H4 (cell line): ENCODE measurements at places on chromosomes 7 and 10.

- DNase-seq, result no peak
Observed at GRCh38 chr10:84547616-84548015, 219.2 kb downstream of the CCSER2 start.

GRCh38 chr10:21522631-21523406 lies 2.7 kb downstream of the SKIDA1 start:
- DNase-seq, result no peak

DNA sequence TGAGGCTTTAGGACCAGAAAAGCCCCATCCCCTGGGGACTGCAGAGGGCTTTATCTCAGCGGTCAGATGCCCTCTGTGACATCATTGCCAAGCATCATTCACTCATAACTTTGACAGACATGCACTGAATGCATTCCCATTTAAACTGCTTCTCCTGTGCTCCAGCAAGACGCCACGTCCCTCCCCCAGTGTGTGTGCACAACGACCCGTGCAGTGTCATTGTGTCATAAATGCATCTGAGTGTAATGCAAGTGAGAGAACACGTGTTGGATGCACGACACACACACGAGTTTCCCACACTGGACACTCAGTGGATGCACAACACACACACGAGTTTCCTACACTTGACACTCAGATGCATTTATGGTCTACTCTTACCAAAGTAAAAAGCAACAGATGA lies 337.9 kb downstream of the PTPRN2 start:
- DNase-seq, result no peak

- DNase-seq, result no peak
Observed at GRCh38 chr7:22653951-22654350, 73.0 kb upstream of the IL6 start.

DNA sequence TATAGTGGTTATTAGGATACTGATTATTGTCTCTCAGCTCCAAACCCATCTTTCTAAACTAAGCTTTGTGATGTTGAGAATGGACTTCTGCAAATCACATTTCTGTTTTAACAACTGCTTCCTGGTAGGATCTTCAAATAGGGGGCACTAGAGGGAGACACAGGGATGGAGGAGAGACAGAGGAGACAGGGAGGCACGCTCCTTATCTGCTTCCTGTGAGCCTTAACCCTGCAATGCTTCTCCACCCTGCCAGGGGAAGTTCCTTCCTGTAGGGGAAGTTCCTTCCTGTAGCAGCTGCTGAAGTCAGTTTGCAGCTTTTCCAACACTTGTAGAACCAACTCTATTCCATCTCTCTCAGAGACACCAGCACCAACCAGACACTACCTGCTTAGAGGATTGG lies 847.2 kb downstream of the CCSER2 start:
- peak; percentile 9 for DNase-seq

DNA sequence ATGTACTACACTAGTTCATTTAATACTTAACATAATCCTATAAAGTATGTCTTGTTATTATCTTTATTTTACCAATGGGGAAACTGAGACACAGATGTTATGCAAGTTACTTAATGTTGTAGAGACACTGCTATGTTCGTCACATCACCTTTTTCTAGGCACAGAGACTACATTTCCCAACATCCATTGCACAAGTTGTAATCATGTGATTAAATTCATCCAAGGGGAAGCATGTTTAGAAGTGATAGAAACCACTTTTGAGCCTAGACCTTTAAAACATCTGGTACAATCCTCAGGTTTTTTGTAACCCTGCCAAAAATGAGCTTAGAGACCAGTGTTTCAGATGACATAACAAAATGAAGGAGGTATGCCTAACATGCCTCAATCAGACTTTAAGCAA lies 386.8 kb upstream of the HPS1 start:
- DNase-seq, result no peak

GRCh38 chr10:11601670-11602069 lies 9.8 kb downstream of the USP6NL start:
- DNase-seq, result no peak

GRCh38 chr7:31776616-31777015 lies 89.6 kb downstream of the PPP1R17 start:
- peak; percentile 56 for DNase-seq

- no peak for DNase-seq
Observed at GRCh38 chr7:23520582-23520981, 11.2 kb downstream of the TRA2A start.

DNA sequence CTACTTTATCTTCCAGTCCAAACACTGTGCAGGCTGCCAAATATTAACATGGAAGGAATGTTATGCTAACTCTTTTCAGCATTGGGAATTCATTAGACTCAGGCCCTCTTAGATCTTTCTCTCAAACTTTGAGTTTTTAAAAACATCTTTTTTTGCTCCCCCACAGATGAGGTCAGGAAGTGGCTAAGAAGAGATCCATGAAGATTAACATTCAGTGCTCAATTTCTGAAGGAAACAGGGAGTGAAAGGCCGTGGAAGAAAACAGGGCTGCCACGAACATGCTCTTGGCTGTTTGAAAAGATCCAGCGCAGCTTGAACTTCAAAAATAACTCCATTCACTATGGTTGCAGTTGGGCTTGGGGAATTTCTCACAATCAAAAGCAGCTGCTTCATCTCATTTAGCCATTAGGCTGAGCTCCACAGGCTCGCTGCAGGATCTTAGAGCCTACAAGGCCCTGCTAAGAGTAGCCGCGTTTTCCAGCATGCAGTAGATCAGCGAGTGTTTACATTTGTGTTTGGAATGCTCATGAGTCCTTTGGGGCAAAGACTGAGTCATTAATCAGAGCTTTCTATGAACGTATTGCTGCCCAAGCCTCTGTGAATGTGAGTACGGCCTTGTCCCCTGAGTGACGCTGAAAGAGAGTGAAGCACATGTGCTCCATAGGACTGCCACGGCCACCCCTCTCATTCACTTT lies 41.2 kb upstream of the TNS3 start:
- DNase-seq, result peak; percentile 88

- DNase-seq, result no peak
Observed at GRCh38 chr10:76651154-76651553, 986.5 kb downstream of the KCNMA1 start.

DNA sequence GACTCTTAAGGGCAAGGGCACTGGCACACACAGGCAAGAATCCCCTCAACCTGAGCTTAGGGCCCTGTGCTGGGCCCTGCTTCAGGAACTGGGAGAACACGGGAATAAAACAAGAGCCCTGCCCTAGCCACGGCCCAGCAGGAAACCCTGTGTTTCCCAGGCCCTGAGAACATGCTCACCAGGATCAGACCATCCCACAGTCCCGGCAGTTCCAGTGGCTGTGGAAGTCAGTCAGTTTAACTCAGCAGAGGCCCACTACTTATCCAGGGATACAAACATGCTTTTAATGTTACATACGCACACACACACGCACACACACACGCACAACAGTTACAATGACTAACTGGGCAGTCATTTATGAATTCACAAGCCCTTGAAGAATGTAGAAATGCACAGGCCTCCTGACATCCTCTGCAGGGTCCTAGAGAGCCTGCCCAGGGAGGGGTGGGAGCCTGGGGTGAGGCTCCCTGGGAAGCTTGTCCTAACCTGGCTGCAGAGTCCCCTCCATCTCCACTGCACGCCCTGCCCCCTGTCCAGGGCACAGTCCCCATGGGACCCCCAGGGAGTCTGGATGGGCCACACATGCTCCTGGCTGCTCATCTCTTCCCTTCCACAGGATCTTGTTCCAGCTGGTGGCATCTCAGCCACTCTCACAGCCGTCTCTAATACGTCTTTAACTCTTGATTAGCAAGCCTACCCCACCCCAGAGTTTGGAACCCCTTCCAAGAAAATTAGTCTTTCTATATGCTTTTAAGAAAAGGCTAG lies 97.6 kb downstream of the TCERG1L start:
- DNase-seq, result no peak

DNA sequence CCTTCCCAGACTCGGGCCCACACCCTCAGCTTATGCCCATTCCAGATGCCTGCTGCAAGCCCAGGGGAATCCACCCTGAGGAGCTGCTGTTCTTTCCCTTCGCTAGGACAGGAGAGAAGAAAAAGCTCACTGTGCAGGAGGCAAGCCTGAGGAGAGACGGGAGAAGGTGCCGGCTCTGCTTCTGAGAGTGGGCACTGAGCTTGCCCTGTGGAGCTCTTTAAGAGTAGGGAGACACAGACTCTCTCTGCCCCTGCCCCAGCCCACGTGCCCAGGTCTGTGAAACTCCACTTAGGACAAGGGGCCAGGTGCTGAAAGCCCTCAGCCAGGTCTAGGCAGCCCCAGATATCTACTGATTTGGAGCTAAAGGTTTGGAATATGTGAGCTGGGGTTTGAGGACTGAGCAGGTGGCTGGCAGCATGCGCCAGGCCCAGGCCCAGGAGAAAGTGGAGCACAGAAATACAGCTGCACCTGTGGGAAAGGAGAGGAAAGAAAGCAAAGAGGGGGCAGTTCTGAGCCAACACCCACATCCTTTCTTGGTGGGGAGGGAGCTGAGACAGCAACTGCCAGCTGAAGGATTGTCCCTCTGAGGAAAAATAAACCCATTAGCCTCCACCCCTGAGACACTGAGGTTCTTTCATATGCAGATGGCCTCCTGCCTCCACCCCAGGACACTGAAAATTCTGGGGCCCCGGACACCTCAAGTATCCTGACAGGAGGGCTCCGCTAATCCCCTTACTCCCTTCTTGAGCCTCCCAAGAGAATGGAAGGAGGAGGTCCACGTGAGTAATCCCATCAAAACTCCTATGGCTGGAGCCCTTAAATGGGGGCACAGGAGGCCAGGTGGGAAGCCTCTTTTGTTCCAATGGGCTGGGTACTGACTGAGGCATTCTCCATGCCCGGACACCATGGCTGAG lies 7.3 kb downstream of the POLL start:
- DNase-seq, result no peak

DNA sequence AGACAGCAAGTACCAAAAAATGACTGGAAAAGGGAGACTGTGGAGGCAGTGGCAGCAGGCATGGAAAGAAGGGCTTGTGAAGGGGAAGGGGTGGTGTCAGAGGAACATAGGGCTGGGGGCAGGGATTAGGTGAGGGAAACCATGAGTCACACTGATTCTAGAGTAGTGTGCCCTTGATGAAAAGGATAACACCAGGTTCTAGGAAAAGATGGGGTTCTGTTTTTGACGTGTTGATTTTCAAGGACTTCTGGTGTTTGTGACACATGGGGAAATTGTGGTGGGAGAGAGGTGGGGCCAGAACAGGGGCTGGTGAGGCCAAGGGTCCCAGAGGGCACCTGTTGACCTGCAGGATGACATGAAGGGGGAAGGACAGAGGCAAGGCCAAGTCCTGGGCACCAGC lies 57.1 kb downstream of the FIGNL1 start:
- no peak for DNase-seq

GRCh38 chr7:19713676-19714075 lies 4.8 kb upstream of the POLR1F start:
- DNase-seq, result peak; percentile 74

GRCh38 chr7:70635633-70636032 lies 496.3 kb upstream of the GALNT17 start:
- DNase-seq, result no peak

DNA sequence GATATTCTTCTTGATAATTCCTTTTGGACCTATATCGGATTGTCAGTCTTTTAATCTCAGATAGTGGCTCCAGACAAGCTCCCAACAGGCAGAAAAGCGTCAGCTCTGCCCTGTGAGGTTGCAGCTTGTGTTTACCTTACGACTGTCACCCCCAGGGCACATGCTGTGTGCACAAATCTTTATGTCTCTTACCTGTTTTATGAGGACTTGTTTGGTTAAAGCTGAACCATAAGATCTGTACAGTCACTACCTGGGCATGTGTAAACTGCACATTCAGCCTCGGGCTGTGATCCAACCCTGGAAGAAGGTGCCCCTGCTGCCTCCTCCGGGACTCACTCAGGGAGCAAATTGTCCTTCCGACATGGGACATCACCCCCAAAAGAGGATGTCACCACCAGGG lies 119.8 kb downstream of the GALNT17 start:
- no peak for DNase-seq

- no peak for DNase-seq
Observed at GRCh38 chr10:116850058-116850611, 836 bp downstream of the ENO4 start.

- DNase-seq, result no peak
Observed at GRCh38 chr10:122113945-122114747, 125.2 kb downstream of the TACC2 start.

GRCh38 chr10:63264617-63265221 lies 131.6 kb downstream of the NRBF2 start:
- DNase-seq, result no peak

- DNase-seq, result no peak
Observed at GRCh38 chr7:101804967-101805366, 12.5 kb upstream of the CUX1 start.

DNA sequence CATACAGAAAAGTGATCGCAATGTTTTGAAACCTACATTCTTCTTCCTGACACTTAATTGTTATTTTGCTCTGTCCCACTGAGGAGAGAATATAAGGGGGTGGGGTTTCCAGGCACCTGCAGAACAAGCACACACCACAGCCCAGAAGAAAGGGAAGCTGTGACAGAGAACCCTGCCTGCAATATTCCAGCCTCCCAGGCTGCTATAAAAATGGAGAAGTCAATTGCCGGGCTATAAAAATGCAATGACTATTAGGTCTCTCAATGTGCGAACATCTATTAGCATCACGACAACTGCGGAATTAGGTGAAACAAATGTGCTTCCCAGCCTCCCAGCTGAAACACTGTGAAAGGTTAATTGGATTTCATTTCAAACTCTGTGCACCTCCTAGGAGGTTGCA lies 145.3 kb upstream of the FRMD4A start:
- DNase-seq, result no peak

- DNase-seq, result peak; percentile 84
Observed at GRCh38 chr10:69696073-69696731, 66.2 kb downstream of the FAM241B start.

DNA sequence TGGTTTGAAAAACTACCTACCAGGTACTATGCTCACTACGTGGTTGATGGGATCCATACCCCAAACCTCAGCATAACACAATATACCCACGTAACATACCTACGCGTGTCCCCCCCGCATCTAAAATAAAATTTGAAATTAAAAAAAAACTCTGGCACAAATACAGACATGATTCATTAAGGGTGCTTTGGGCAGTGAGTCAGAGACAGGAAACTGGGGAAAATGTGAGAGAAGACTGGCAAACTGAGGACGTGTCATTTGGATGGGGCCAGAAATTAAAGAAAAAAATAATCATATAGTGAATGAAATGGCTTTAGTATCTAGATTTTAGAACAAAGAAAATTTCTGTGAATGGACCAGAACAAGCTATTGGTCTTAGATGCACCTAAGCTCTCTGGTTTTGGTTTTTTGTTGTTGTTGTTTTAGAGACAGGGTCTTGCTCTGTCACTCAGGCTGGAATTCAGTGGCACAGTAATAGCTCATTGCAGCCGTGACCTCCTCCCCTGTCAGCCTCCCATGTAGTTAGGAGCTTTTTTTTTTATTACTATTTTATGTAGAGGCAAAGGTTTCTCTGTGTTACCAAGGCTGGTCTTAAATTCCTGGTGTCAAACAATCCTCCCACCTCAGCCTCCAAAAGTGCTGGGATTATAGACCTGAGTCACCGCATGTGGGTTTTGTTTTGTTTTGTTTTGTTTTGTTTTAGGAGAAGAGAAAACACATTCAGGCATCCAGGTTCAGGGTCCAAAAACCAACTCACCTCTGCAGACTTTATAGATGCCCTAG lies 5.9 kb upstream of the PRSS58 start:
- DNase-seq, result no peak

GRCh38 chr10:71812913-71813590 lies 38.0 kb downstream of the PSAP start:
- no peak for DNase-seq

- no peak for DNase-seq
Observed at GRCh38 chr10:108454224-108454623, 1289.7 kb upstream of the SORCS1 start.

GRCh38 chr7:29494350-29494749 lies 69.3 kb upstream of the PRR15 start:
- no peak for DNase-seq
